ENCODE measurements at places on chromosomes 5 and 9.

DNA sequence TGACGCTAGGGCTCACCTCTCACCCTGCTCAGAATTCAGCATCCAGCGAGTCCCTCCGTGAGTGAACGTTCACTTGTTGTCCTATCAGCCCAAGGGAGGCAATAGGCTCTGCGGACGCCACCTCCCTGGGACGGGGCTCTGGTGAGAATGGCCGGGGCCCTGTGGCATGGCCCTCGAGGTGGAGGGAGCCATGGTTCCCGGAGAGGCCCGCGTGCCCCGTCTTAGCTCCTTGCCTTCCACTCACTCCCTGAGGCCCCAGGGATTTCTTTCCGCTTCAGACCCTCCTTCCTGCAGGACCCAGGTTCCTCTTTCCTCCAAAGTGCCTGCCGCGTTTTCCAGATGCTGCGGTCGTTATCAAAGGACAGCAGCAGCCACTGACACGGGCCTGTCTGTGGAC lies 21.5 kb downstream of the EXOC3 start:
- no peaks in the 10 kb centered on the region for H3K27me3 ChIP-seq
- no peaks in the 10 kb centered on the region for H3K4me1 ChIP-seq
- H3K4me3 ChIP-seq: no peak overlapping the region
- H3K36me3 ChIP-seq: peaks cover 6% of the 10 kb centered on the region
- no peak for DNase-seq
- H3K27ac ChIP-seq: no peak overlapping the region

DNA sequence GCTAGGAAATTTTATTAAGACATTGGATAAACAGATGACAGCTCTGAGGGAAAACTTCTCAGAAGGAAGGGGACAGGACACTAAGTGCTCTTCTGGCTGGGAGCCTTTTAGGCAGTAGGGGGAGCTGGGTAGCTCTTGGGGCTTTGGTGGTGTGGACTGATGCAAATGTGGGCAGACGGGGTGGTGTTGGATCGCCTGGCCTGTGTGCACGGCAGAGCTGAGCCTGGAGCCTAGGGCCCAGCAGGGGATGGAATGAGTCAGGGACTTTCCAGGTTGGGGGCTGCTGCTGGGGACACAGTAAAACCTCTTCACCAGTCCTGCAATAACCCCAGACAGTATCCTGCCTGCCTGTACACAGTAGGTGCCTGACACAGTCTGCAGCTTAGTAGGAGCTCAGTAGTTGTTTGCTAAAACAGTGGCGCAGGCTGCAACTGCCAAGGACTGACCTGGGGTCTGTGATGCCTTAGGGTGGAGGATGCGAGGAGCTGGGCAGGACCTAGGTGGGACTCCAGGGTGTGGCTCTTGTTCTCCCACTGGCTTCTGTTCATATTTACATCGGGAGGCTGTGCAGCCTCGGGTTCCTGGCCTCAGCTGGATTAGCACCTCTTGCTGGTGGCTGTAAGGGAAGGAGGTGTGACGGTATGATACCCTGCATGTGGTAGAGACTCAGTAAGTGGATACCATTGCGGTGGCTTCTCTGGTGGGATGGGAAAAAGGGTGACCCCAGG lies 83.8 kb downstream of the DAB2IP start:
- H3K4me1 ChIP-seq: peaks cover 51% of the 10 kb centered on the region
- H3K27me3 ChIP-seq: peaks cover 24% of the 10 kb centered on the region
- H3K4me3 ChIP-seq: peak overlapping the region; percentile 50
- no peaks in the 10 kb centered on the region for H3K36me3 ChIP-seq

DNA sequence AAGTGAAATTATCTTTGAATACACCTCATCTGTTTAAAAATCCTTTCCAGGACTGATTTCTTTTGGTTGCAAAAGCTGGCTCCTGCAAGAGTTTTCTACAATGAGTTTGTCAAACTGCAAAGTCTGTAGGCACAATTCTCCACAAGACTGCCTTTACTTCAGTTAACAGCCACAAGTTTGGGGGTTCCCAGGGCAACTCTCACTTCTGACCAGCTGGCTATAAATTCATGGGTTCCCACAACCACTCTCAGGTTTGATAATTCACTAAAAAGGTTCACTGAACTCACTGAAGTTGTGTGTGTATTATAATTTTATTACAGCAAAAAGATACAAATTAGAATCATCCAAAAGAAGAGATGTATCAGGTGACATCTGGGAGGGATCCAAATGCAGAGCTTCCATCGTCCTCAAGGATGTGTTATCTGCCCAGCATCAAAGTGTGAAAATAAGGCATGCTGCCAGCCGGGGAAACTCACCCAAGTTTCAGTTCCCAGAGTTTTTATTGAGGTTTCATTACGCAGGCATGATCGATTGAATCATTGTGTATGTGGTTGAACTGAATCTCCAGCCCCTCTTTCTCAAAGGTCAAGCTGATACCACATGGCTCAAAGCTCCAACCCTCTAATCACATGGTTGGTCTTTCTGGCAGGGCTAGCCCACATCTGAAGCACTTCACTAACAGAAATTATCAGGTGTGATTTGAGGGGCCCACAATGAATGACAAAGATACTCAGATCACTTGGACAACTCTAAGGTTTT lies 19.0 kb upstream of the PSIP1 start:
- no peak for DNase-seq
- H3K4me1 ChIP-seq: no peaks in the 10 kb centered on the region
- H3K36me3 ChIP-seq: no peaks in the 10 kb centered on the region
- H3K27me3 ChIP-seq: no peaks in the 10 kb centered on the region
- no peak overlapping the region for H3K27ac ChIP-seq

- H3K4me1 ChIP-seq: peaks cover 65% of the 10 kb centered on the region
- peak within 1 kb of the TSS; percentile 97 for H3K27ac ChIP-seq
- DNase-seq: peak; percentile 61
- peak within 1 kb of the TSS; percentile 85 for H3K4me3 ChIP-seq
These were observed at the start of gene AKNA for GRCh38 chr9:114387680-114388356. AKNA (minus strand) TSS chr9:114387982; CDS start chr9:114381333, 6,649 bp downstream.

- H3K4me3 ChIP-seq: no peak overlapping the region
- no peaks in the 10 kb centered on the region for H3K4me1 ChIP-seq
- DNase-seq: no peak
- no peaks in the 10 kb centered on the region for H3K27me3 ChIP-seq
- no peaks in the 10 kb centered on the region for H3K36me3 ChIP-seq
These were observed 64.7 kb downstream of the RGS7BP start for GRCh38 chr5:64570395-64570996.

DNA sequence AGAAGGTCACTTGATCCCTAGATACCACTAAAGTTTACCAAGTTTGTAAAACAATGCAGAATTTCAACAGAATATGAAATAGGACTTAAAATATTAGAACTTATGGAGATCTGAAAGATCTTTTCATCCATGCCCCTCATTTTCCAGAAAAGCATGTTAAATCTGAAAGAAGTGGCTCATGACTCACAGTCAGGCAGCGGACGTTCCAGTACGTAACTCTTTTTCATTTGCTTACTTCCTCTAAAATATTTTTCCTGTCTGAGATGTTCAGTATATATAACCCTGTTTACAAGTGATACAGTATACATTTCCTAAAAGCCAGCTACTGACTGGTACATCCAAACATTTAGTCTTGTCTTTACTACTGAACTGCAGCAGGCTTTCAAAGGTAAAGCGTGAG lies 22.3 kb downstream of the FBXW2 start:
- H3K4me3 ChIP-seq: no peak overlapping the region
- peaks cover 10% of the 10 kb centered on the region for H3K36me3 ChIP-seq
- H3K4me1 ChIP-seq: no peaks in the 10 kb centered on the region
- DNase-seq: no peak

- no peak overlapping the region for H3K4me3 ChIP-seq
- peaks cover 14% of the 10 kb centered on the region for H3K27me3 ChIP-seq
- DNase-seq: no peak
These were observed 89.7 kb downstream of the HRH2 start for GRCh38 chr5:175747539-175748060.

DNA sequence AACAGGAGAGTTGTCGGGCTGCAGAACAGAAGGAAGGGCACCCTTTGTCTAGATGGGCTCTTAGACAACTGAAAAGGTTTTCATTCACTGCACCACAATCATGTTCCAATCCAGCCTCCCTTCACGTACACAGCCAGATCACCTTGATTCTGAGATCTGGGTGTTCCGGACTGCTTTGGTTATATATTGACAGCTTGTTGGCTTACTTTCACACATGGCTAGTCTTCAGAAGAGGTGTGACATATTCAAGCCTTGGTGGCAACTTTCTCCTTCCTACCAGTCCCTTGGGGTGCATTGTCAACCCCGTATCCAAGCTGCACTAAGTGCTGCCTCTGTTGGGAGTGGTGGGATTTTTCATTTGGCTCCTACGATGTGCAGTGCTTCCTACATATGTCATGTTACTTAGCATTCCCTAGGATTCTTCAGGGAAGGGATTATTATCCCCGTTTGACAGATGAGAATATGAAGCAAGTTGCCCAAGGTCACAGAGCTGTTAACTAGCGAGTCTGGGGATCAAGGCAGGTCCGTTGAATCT lies 100.6 kb downstream of the LIFR start:
- H3K27me3 ChIP-seq: no peaks in the 10 kb centered on the region
- H3K4me1 ChIP-seq: peaks cover 7% of the 10 kb centered on the region
- DNase-seq: no peak
- H3K27ac ChIP-seq: no peak overlapping the region
- H3K4me3 ChIP-seq: no peak overlapping the region
- no peaks in the 10 kb centered on the region for H3K36me3 ChIP-seq

GRCh38 chr9:5499157-5499556 lies 11.2 kb upstream of the PDCD1LG2 start:
- no peak for DNase-seq
- no peaks in the 10 kb centered on the region for H3K4me1 ChIP-seq
- no peak overlapping the region for H3K4me3 ChIP-seq
- H3K27ac ChIP-seq: no peak overlapping the region
- no peaks in the 10 kb centered on the region for H3K36me3 ChIP-seq
- no peaks in the 10 kb centered on the region for H3K27me3 ChIP-seq

DNA sequence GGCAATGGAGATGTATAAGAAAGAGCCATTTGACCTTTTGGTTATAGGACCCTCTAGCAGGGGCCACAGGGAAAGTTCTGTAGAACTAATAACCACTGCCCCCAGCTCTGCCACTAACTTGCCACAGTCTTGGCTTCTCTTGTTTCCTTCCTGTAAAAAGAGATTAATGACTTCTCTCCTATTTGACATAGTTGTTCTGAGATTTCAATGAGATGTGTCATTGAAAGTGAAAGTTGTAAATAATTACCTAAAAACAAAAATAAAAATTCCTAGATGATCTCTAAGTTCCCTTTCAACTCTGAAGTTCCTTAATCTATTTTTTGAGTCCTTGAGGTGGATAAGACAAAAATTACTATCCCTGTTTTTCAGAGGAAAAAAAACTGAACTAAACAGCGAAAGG lies 1.4 kb upstream of the KIF12 start:
- H3K27ac ChIP-seq: no peak overlapping the region
- DNase-seq: no peak
- H3K4me3 ChIP-seq: no peak overlapping the region

GRCh38 chr5:167261309-167262100 lies 1029.9 kb upstream of the WWC1 start:
- H3K36me3 ChIP-seq: no peaks in the 10 kb centered on the region
- H3K27me3 ChIP-seq: no peaks in the 10 kb centered on the region
- H3K4me3 ChIP-seq: no peak overlapping the region
- no peak overlapping the region for H3K27ac ChIP-seq
- no peaks in the 10 kb centered on the region for H3K4me1 ChIP-seq

GRCh38 chr9:16526380-16526779 lies 344.1 kb downstream of the BNC2 start:
- H3K4me1 ChIP-seq: peaks cover 15% of the 10 kb centered on the region
- no peak overlapping the region for H3K4me3 ChIP-seq
- no peaks in the 10 kb centered on the region for H3K27me3 ChIP-seq
- H3K27ac ChIP-seq: no peak overlapping the region
- no peaks in the 10 kb centered on the region for H3K36me3 ChIP-seq
- no peak for DNase-seq

DNA sequence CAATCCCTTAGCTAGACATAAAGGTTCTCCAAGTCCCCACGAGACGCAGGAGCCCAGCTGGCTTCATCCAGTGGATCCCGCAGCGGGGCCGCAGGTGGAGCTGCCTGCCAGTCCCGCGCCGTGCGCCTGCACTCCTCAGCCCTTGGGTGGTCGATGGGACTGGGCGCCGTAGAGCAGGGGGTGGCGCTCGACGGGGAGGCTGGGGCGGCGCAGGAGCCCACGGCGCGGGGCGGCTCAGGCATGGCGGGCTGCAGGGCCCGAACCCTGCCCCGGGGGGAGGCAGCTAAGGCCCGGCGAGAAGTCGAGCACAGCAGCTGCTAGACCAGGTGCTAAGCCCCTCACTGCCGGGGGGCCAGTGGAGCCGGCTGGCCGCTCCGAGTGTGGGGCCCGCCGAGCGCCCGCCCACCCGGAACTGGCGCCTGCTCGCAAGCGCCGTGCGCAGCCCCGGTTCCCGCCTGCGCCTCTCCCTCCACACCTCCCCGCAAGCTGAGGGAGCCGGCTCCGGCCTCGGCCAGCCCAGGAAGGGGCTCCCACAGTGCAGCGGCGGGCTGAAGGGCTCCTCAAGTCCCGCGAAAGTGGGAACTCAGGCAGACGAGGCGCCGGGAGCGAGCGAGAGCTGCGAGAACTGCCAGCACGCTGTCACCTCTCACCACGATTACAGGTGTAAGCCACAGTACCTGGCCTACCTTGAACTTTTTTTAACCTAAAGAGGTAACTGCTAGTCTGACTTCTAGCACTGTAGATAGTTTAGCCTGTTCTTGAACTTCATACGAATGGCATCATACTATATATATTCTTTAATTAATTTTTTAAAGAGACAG lies 35.5 kb downstream of the PTGS1 start:
- H3K27me3 ChIP-seq: peaks cover 48% of the 10 kb centered on the region
- no peak overlapping the region for H3K27ac ChIP-seq
- H3K4me3 ChIP-seq: no peak overlapping the region

- H3K27me3 ChIP-seq: no peaks in the 10 kb centered on the region
- no peaks in the 10 kb centered on the region for H3K36me3 ChIP-seq
These were observed 217.4 kb downstream of the KDM4C start for GRCh38 chr9:6975198-6975597.

DNA sequence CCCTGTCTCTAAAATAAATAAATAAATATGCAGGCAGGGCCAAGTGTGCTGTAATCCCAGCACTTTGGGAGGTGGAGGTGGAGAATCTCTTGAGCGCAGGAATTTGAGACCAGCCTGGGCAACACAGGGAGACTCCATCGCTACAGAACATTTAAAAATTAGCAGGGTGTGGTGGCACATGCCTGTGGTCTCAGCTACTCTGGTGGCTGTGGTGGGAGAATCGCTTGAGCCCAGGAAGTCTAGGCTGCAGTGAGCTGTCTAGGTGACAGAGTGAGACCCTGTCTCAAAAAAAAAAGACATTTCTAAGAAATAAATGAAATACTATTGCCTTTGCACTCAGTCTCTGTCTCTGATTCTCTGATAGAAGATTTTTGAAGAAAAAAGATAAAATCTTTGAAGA lies 1.2 kb upstream of the PCDHGA10 start:
- H3K4me1 ChIP-seq: peaks cover 44% of the 10 kb centered on the region
- peak overlapping the region; percentile 31 for H3K4me3 ChIP-seq
- H3K36me3 ChIP-seq: peaks cover 69% of the 10 kb centered on the region
- H3K27ac ChIP-seq: no peak overlapping the region
- H3K27me3 ChIP-seq: peaks cover 22% of the 10 kb centered on the region
- DNase-seq: no peak

GRCh38 chr5:44997506-44997905 lies 188.8 kb downstream of the MRPS30 start:
- H3K27me3 ChIP-seq: no peaks in the 10 kb centered on the region
- no peak overlapping the region for H3K27ac ChIP-seq
- DNase-seq: no peak
- H3K36me3 ChIP-seq: no peaks in the 10 kb centered on the region
- no peaks in the 10 kb centered on the region for H3K4me1 ChIP-seq
- no peak overlapping the region for H3K4me3 ChIP-seq

GRCh38 chr5:138054847-138055558 lies 22.1 kb upstream of the FAM13B start:
- peak overlapping the region; percentile 96 for H3K27ac ChIP-seq
- no peaks in the 10 kb centered on the region for H3K27me3 ChIP-seq
- peak; percentile 34 for DNase-seq
- H3K4me1 ChIP-seq: peaks cover 23% of the 10 kb centered on the region

GRCh38 chr9:109969011-109969410 lies 189.0 kb downstream of the PALM2AKAP2 start:
- peak overlapping the region; percentile 73 for H3K27ac ChIP-seq
- H3K27me3 ChIP-seq: no peaks in the 10 kb centered on the region
- H3K4me1 ChIP-seq: peaks cover 46% of the 10 kb centered on the region
- H3K4me3 ChIP-seq: no peak overlapping the region
